Fibroblast of pulmonary artery (primary cell): ENCODE measurements at places on chromosomes 13 and 19.

DNA sequence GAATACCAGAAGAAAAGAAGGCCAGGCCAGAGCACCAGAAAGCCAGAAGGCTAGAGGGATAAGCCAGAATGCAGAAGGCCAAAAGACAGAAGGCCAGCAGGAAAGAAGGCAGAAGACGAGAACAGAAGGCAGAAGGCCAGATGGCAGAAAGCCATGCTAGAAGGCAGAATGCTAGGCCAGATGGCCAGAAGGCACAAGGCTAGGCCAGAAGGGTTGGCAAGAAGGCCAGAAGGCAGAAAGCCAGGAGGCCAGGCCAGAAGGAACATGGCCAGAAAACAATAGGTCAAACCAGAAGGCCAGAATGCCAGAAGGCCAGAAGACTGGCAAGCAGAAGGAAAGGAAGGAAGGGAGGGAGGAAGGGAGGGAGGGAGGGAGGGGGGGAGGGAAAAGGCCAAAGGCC lies 188.8 kb downstream of the TUBA3C start:
- no peak for DNase-seq

- no peak for DNase-seq
Observed at GRCh38 chr19:5545984-5546383, 21.8 kb downstream of the TINCR start.

GRCh38 chr19:57572415-57572947 lies 6.2 kb downstream of the ZNF416 start:
- no peak for DNase-seq

DNA sequence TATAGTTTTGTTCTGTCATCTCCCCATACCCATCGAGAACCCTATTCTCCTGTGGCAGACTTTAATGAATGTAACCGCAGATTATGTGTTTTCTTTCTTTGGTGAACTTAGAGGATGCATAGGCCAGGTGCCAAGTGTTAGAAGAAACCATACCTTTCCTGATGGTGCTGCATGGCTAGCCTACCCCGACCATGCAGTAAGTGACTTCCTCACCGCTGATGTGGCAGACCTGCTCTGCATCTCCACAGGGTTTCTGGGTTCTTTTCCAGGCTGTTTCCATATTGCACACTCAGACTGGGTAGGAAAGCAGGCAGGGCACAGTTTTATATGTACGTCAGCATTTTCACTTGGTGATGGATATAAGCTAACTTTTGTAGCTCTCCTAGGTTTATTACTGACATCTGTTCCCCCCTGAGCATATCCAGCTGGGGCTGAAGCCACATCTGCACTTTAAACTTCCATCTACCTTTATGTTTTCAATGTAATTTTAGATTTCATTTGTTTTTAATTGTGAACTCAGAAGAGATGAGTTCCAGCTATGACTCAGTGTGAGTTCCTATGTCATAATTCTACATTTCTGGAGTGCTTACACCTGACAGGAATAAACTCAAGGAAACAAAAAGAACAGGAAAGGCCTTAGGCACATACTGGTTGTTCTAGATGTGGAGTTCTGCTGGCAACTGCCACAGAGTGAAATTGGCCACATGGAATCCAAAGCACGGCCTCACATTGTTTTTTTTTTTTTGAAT lies 42.3 kb downstream of the LRCH1 start:
- peak; percentile 51 for DNase-seq

DNA sequence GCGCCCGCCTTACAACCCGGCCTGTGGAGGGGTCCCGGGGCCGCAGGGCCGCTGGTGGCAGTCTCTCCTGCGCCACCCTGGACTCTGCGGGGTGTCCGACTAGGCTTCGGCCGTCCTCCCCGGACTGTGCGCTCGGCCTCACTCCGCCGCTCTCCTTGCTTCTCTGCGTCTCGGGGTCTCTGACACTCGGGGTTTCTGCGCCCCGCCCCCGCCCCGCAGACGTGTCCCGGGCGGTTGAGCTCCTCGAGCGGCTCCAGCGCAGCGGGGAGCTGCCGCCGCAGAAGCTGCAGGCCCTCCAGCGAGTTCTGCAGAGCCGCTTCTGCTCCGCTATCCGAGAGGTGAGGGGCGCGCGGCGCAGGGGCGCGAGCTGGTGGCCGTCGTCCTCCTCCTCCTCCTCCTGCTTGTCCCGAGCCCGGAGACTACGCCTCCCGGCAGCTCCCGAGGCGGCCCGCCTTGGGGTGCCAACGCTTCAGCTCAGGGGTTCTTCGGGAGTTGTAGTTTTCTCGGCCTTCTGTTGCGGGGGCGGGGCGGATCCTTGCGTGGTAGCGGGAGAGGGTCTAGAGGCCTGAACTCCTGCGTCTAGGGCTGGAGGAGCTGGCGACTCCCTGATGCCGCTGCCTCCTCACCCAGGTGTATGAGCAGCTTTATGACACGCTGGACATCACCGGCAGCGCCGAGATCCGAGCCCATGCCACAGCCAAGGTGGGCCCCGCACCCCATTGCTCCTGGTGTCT lies 627 bp downstream of the LIN7B start:
- DNase-seq = peak; percentile 54

- no peak for DNase-seq
Observed at GRCh38 chr19:5711713-5712161, 8.2 kb downstream of the LONP1 start.

GRCh38 chr13:41122838-41123237 lies 9.8 kb downstream of the KBTBD6 start:
- peak; percentile 11 for DNase-seq

DNA sequence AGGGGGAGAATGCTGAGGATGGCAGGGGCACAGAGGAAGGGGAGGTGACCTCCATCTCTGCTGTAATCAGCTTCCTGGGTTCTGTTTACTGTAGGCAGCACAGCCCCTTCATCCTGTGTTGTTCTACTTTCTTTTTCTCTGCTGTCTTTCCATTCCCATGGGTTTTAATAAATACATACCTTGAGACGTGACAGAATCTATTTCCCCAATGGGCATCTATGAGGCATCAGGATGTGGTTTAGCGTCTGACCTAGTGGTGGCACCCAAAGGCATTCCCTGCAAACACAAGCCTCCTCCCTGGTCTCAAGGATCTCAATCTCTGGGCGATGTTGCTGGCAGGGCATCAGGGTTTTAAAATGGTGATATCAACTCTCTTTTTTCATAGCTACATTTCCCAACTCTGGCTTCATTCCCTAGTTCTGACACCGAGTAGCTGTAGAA lies 60.8 kb downstream of the ALOX5AP start:
- peak; percentile 59 for DNase-seq

DNA sequence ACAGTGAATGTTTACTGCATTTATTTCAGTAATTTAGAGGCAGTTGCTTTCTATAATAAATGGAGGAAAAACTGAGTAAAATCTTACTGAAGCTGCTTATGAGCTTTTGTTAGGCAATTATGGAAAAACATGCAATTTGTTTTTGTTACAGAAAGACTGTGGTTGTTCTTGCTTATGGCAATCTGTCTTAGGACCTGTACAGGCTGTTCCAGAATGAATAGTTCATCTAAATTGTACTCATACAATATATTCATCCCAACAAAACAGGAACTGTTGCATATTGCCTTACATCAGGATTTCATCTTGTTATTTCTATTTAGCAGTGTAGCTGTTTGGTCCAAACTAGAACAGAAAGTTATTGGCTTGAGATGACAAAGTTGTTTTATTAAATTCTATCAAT lies 199.2 kb downstream of the NALCN start:
- DNase-seq = no peak

- peak; percentile 6 for DNase-seq
Observed at GRCh38 chr13:91609353-91609752, 210.9 kb downstream of the GPC5 start.

DNA sequence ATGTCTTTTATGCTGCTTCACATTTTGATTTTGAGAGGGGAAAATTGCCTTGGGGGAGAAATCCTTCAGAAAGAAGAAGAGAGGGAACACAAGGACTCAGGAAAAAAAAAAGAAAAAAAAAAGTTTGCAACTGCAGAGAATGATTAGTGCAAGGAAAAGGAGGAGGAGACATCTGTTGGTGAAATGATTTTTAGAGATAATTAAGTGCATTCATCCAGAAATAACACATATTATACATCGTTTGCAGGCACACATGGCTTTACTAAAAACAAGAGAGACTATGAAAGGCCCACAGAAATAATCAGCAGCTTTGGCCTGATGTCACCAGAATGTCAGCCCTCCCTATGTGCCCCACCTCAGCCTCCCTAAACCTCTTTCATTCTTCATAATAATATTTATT lies 1058.2 kb downstream of the PCDH9 start:
- DNase-seq = no peak

DNA sequence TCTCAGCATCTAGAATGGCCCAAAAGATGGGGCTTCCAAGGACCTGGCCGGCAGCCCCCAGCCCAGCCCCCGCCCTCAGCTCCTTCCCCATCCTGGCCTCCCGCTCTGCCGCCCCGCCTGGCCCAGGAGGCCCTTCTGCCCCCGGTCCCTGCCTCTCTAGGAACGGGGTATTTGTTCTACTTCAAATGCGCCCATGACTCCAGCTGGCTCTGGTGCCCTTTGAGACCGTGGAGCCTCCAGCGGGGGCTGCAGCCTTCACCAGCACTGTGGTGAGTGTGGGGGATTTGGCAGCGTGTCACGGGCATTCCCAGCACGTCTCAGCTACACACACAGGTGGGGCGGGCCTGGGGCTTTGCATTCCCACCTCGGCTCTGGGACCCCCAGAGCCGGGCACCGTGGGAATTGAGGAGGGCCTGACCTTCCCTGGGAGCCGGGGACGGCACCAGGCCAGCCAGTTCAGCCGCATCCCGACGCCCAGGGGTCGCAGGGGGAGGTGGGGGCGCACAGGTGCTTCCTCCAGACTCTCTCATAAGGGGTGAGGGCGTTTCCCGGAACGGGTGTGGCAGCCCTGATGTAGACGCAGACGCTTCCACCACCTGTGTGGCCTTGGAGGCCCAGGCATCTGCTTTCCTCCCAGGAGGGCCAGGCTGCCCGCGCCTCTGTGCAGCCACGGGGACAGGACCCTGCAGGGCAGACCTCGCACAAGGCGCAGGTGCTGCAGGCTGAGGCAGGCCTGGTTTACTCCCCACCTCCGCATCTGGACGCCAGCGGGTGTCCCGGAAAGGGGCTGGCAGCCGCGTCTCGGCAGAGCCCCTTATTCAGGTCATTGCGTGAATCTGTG lies 947 bp downstream of the ATP4B start:
- DNase-seq = no peak

- DNase-seq = no peak
Observed at GRCh38 chr13:28558567-28558966, 63.6 kb upstream of the FLT1 start.

GRCh38 chr13:45892513-45892912 lies 41.0 kb upstream of the SIAH3 start:
- DNase-seq = no peak

DNA sequence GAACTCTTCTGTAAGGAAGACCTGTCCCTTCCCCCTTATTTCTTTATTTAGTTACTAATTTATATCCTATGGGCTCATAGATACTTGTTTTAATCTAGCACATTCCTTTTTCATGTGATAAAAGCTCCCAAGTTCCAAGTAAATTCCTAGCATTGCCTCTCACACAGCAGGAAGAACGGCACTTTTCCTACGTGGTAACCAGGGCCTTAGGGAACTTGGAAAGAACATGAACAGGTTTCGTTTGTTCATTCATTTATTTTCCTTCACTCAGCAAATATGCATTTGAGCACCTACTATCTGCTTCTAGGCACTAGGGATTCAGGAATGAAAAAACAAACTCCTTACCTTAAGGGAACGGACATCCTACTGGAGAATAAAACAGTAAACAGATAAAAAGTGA lies 125.1 kb downstream of the SIPA1L3 start:
- DNase-seq = peak; percentile 69

- no peak for DNase-seq
Observed at GRCh38 chr13:26017196-26017921, 34.5 kb downstream of the SHISA2 start.

GRCh38 chr19:32040236-32040635 lies 305.2 kb upstream of the ZNF507 start:
- DNase-seq = no peak

DNA sequence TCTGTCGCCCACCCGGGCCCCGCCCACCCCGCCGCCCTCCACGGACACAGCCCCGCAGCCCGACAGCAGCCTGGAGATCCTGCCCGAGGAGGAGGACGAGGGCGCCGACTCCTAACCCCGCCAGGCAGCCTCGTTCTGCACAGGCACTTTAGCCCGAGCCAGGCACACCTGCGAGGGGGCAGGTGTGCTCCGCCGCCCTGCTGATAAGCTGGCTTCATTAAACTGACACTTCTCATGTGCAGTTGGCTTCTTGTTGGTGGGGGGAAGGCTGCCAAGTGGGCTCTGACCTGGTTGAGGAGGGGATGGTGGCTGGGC lies 8.2 kb downstream of the IL4I1 start:
- no peak for DNase-seq

GRCh38 chr13:89324582-89324981 lies 1653.4 kb downstream of the SLITRK5 start:
- no peak for DNase-seq

GRCh38 chr13:109144693-109145437 lies 515.5 kb downstream of the MYO16 start:
- DNase-seq = peak; percentile 21
